NCI-H526 (cell line): ENCODE measurements at places on chromosomes 5 and 9.

DNA sequence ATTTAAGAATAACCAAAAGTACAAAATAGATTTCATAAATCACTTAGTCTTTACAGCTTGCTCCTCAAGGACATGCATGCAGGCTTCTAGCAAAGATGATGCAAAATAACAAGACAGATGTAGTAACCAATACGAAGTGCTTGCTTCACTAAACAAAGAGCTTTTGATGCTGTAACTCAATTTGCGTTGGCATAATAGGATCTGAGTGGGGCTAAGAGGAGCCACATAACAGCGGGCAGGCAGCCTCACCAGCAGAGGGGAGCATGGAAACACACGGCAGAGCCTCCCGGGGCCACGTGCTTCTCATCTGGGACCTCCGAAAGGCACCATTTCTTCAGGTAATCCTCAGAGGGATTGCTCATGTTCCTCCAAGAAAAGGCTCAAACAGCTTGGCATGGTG lies 139.7 kb downstream of the C5orf15 start:
- no peak for DNase-seq

GRCh38 chr5:156778139-156778706 lies 71.9 kb upstream of the PPP1R2B start:
- DNase-seq: no peak

DNA sequence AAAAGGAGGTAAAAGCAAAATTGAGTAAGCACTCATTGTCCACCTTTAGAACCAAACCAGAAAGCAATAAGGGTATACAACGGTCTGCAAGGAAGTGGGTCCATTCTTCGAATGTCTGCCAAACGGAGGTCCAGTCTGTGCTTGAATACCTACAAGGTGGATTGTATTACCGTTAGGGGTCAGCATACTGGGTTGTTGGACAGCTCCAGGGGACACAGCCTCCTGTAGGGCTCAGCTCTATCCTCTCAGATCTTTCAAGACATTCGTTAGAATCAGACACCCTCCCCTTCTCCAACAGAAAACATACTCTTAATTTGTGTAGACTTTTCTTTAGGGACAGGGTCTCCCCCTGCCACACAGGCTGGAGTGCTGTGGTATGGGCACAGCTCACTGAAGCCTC lies 5.5 kb downstream of the ASTN2 start:
- no peak for DNase-seq

GRCh38 chr9:131062969-131063368 lies 33.4 kb upstream of the AIF1L start:
- DNase-seq: no peak

DNA sequence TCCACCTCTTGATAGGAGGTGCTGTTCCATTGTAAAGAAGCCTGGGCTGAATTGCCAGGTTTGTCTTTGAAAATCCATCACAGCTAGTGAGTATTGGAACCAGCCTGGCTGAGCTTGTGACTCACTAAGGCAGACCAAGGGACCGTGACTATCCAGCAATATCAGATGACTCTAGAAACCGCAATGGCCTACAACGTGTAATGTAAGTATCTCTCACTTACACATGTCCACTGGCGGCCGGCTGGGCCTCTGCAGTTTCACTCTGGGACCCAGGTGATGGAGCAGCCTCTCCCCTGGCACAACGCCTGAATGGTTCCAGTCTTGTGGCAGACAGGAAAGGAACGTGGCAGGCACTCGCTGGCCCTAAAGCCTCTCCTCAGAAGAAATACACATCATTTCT lies 3.1 kb upstream of the HRH2 start:
- DNase-seq: no peak

GRCh38 chr9:114112778-114113584 lies 13.9 kb upstream of the KIF12 start:
- peak; percentile 52 for DNase-seq

- no peak for DNase-seq
These were observed 229.9 kb downstream of the SGCD start for GRCh38 chr5:156556666-156557406.

- DNase-seq: no peak
These were observed 21.2 kb downstream of the TRIM14 start for GRCh38 chr9:98097836-98098235.

DNA sequence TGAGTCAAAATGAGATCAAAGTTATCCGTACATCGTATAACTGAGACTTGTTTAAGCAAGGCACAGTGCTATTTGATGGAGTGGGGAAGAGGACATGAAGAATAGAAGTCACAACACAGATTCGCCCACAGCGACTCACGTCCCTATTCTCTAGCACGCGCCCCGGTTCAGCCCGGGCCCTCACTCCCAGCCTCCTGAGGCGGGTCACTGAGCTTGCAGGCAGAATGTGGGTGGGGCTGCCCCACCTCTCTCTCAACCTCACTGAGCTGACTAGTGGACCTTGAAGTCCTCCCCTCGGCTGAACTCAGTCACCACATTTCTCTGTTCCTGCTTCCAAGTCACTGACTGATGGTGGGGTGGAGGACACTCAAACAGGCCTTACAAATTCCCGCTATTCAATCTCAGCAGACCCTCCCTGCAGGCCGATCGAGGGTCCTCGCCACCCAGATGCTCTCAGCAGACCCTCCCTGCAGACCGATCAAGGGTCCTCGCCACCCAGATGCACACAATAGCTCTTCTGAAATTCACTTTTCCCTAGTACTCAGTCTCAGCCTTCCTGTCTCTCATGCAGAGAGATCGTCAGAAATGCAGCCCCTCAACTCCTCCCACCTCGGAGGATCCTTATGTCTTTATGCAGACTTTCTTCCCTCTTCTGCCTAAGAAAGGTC lies 12.9 kb downstream of the GLDC start:
- DNase-seq: no peak

DNA sequence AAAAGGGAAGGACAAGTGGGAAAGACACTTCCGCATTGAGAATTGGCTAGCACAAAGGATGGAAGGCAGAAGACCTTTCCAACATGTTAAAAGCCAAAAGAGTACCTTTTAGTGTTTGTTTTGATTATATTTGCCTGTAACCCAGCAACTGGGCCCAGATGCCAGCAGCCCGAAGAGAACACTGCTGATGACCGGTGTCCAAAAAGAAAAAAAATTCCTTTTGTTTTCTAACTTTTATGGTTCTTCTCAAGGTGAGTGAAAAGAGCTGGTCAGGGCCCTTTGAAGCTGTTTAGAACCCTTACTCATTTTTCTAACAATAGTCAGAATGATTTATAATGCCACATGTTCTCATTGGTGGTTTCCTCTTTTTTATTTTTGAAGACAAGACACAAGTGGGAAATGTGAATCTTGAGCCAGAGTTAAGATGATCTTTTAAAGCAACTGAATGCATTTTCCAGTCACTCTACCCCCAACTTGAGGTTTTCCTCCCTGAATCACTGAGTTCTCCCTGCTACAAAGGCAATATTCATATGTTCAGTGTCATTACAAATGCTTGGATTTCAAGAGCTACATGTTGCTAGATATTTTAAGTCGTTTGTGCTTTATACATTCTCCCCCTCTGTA lies 32.3 kb upstream of the ZNF462 start:
- no peak for DNase-seq
